Regular cardiac myocyte (primary cell): ENCODE measurements at places on chromosomes 6 and 20. TPM values are rescaled to one million over a fixed set of nuclear protein-coding genes. Genes with fewer than 3 reads are reported as not detected.

The GCNT2 gene
- total RNA-seq, result 0.19 and 1.4 TPM in 2 replicates

The SLC32A1 gene
- under 0.01 TPM in 1 of 2 replicates, not detected in the other for total RNA-seq

The KCNQ5 gene
- total RNA-seq, result 5.1 and 7.9 TPM in 2 replicates

The SNX5 gene
- total RNA-seq, result 78.1 and 118 TPM in 2 replicates

The ENPP4 gene
- total RNA-seq, result 0.77 and 8.5 TPM in 2 replicates

The C20orf144 gene
- 0.19 and 0.28 TPM in 2 replicates for total RNA-seq

The HLA-DOB gene
- under 0.01 and 0.28 TPM in 2 replicates for total RNA-seq

The EHMT2 gene
- total RNA-seq, result 50.2 and 55.2 TPM in 2 replicates

The AGPAT4 gene
- 4.0 and 6.8 TPM in 2 replicates for total RNA-seq

The BTNL2 gene
- total RNA-seq, result not detected in 2 replicates

The BYSL gene
- 7.9 and 19.0 TPM in 2 replicates for total RNA-seq

The GNAS-AS1 gene
- 0.58 and 1.1 TPM in 2 replicates for total RNA-seq

The MEI4 gene
- total RNA-seq, result not detected in 2 replicates

The PACRG gene
- under 0.01 TPM in 1 of 2 replicates, not detected in the other for total RNA-seq

The PPP1R3G gene
- 1.7 and 8.7 TPM in 2 replicates for total RNA-seq

The LST1 gene
- not detected in 2 replicates for total RNA-seq

The LPA gene
- total RNA-seq, result under 0.01 TPM in 1 of 2 replicates, not detected in the other

The SNAI1 gene
- 0.56 and 1.3 TPM in 2 replicates for total RNA-seq

The PARD6B gene
- 0.96 and 1.7 TPM in 2 replicates for total RNA-seq

The MUC21 gene
- total RNA-seq, result not detected in 2 replicates

The KIF6 gene
- under 0.01 and 0.28 TPM in 2 replicates for total RNA-seq

The BLCAP gene
- total RNA-seq, result 29.6 and 33.9 TPM in 2 replicates

The PRPH2 gene
- 0.58 and 0.85 TPM in 2 replicates for total RNA-seq

The PEX7 gene
- total RNA-seq, result 12.7 and 14.4 TPM in 2 replicates

The EDEM2 gene
- 47.9 and 68.8 TPM in 2 replicates for total RNA-seq

The DCDC2 gene
- total RNA-seq, result 1.5 and 1.7 TPM in 2 replicates

The SLC25A27 gene
- 1.5 and 4.5 TPM in 2 replicates for total RNA-seq

The CAGE1 gene
- total RNA-seq, result under 0.01 TPM in 2 replicates

The BTN1A1 gene
- under 0.01 TPM in 1 of 2 replicates, not detected in the other for total RNA-seq

The FAM209A gene
- under 0.01 TPM in 1 of 2 replicates, not detected in the other for total RNA-seq

The CTAGE9 gene
- not detected in 2 replicates for total RNA-seq

The SLC17A1 gene
- not detected in 2 replicates for total RNA-seq

The DDAH2 gene
- 58.1 and 70.5 TPM in 2 replicates for total RNA-seq

The IRAK1BP1 gene
- total RNA-seq, result 1.9 and 2.5 TPM in 2 replicates

The MUC22 gene
- not detected in 2 replicates for total RNA-seq

The MRAP2 gene
- total RNA-seq, result 1.7 and 3.7 TPM in 2 replicates

The EPPIN gene
- total RNA-seq, result not detected in 2 replicates

The TENT5A gene
- 35.3 and 45.7 TPM in 2 replicates for total RNA-seq

The ZFP57 gene
- total RNA-seq, result not detected in 2 replicates

The THEMIS gene
- under 0.01 and 0.19 TPM in 2 replicates for total RNA-seq

The CCDC170 gene
- total RNA-seq, result 0.19 and 0.56 TPM in 2 replicates

The HAO1 gene
- total RNA-seq, result not detected in 2 replicates

The RCAN2 gene
- total RNA-seq, result 0.85 and 1.2 TPM in 2 replicates

The LY6G6F gene
- not detected in 2 replicates for total RNA-seq

The ZBTB46 gene
- 4.8 and 14.6 TPM in 2 replicates for total RNA-seq

The CASS4 gene
- total RNA-seq, result 0.28 and 2.9 TPM in 2 replicates

The GSTA3 gene
- total RNA-seq, result not detected in 2 replicates

The TBX18 gene
- total RNA-seq, result 37.5 and 49.8 TPM in 2 replicates

The ZNF311 gene
- 0.96 and 2.3 TPM in 2 replicates for total RNA-seq

The HLA-DMB gene
- total RNA-seq, result under 0.01 and 1.4 TPM in 2 replicates

The CEBPB gene
- 42.9 and 115 TPM in 2 replicates for total RNA-seq

The NFKBIL1 gene
- total RNA-seq, result 19.7 and 32.7 TPM in 2 replicates

The MEP1A gene
- not detected in 2 replicates for total RNA-seq

The MAP1LC3A gene
- 10.7 and 20.3 TPM in 2 replicates for total RNA-seq

The OVOL2 gene
- not detected in 2 replicates for total RNA-seq
